ENCODE measurements at places on chromosomes 6 and 20.

DNA sequence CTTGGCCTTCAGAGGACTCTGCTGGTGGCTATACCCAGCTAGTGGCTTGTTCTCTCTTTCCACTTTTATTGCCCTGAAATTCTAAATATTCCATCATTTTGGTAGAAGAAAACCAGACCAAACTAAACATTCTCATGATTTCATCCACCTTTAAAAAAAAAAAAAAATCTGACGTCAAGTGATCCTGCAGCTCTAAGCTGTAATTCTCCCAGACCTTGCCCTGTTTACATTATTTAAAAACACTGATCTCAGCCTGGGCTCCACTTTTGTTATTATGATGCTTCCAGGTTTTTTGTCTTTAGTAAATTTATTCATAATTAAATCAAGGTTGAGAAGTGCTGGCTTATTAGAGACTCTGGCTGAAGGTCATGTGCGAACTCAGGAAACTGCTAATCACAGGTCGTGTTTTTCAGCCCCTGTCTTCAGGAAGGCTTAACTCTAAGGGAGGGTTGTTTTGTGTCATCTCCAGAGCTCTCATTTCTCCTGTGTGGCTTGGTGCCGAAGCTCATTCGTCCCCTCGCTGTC lies 114.4 kb downstream of the MTHFD1L start:
- DNase-seq = no peak

DNA sequence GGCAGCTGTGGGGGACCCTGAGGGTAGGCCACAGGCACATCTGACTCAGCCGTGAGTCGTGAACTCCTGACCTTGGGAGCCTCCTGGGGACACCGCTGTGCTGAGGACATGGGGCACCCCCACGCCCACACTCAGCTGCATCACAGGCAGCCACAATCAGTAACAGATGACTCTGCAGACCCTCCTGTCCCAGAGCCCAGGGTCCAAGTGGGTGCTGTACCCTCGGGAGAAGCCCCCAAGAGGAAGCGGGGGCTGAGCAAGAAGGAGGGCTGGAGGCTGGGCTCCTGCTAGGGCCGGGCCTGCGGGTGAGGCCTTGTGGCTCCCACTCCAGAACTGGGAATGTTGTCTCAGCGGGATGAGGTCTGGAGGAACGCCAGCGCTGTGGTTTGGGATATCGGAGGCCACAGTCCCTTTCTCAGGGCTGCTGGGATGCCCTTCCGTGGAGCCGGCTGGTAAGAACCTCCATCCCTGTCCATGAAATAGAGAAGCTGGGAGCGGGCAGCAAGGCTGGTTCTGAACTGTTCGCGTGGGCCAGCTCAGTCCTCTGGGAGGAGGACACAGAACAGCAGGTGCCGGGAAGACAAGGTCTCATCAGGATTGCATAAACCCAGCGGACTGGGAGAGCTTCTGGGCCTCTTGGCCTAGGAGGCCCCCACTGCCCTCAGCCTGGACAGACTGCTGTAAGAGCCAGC lies 3.1 kb upstream of the LAMA5 start:
- no peak for DNase-seq

- no peak for DNase-seq
These were observed at the start of gene NKAIN2 for GRCh38 chr6:123803504-123804013. TSS of gene NKAIN2 (plus strand) at chr6:123803865.

DNA sequence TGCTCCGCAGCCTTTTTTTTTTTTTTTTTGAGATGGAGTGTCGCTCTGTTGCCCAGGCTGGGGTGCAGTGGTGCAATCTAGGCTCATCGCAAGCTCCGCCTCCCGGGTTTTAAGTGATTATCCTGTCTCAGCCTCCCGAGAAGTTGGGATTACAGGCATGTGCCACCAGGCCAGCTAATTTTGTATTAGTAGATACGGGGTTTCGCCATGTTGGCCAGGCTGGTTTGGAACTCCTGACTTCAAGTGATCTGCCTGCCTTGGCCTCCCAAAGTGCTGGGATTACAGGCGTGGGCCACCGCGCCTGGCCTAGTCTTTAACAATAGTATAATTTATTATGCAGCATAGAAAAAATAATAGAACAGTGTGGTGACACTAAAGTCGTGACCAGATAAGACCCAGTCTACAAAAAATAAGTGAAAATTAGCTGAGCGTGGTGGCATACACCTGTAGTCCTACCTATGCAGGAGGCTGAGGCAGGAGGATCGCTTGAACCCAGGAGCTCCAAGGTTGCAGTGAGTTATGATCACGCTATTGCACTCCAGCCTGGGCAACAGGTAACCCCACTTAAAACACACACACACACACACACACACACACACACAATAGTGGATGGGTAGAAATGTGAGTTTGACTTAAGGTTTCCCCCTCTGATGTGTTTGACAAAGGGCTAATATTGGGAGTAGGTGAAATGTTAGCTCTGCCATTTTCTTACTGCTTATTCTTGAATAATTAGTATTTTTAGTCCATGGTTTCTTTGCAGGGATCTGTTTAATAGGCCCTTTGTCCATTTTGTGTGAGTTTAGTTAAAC lies 6.5 kb downstream of the PIM1 start:
- no peak for DNase-seq

- no peak for DNase-seq
These were observed 313.3 kb downstream of the RNGTT start for GRCh38 chr6:88650029-88650619.

DNA sequence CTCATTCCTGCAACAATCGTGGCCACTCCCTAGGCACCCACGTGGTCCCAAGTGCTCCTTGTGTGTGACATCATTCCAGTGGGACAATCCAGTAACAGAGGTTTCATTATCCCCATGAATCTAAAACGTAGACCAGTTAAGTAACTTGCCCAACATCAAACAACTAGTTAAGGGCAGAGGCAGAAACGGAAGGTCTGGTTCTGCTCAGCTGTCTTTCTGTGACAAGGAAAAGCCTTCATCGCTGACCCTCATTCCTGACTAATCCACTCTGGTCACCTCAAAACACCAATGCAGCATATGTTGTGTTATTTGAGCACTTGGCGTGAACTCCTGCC lies 261.4 kb upstream of the JARID2 start:
- DNase-seq = no peak

- peak; percentile 83 for DNase-seq
These were observed 3.5 kb downstream of the MYLK2 start for GRCh38 chr20:31822421-31823330.

DNA sequence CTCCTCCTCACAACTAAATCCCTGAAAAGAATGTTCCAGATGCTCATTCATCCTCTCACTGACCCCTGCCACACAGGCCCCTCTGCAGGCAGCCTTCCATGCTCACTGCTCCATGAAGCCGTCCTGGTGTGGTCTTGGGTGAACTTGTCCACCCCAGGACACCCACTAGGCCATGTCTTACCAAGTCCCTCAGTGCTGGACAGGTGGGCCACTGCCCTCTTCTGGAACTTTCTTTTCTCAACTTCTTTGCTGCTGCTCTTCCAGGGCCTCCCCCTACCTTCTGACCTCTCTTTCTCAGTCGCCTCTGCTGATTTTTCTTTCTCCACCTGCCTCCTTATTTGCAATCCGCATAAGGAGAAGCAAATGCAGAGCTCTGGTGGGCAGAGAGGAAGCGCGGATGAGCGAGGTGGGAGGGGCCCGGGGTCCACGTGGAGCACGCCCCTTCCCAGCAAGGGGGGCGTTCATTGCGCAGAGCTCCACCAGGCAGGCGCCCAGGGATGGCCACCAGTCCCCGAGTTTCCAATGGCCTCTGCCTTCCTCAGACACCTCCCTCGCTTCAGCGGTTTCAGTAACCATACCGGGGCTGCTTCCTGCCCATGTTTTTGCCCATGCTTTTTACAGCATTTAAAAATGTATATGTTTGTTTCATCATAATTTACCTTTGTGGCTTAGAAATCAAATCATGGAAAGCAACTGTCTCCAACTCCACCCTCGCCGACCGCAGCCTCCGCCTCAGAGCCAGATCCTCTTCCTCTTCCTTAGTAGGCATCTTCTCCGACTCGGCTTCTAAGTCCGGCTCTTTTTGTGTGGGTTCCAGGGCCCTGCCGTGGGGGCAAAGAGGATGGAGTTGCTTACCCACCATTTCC lies 129.6 kb downstream of the ZDHHC14 start:
- no peak for DNase-seq

- no peak for DNase-seq
These were observed 45.1 kb downstream of the CPNE5 start for GRCh38 chr6:36793913-36794712.

DNA sequence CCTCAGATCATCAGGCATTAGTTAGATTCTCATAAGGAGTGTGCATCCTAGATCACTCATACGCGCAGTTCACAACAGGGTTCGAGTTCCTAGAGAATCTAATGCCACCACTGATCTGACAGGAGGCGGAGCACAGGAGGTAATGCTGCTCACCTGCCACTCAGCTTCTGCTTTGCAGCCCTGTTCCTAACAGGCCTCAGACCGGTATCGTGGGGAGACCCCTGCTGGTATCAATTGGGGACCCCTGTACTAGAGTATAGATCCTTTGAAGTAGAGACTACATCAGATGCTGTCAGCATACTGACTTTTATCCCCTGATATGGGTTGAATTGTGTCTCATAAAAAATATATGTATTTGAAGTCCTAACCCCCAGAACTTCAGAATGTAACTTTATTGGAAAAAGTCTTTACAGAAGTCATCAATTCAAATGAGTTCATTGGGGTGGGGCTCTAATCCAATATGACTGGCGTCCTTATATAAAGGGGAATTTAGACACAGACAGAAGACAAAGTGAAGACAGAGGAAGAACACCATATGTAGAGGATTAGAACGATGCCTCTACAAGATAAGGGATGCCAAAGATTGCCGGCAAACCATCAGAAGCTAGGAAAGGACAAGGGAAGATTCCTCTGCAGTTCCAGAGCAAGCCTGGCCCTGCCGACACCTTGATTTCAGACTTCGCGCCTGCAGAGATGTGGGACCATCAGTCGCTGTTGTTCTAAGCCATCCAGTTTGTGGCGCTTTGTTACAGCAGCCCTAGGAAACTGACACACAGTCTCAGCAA lies 104.4 kb upstream of the BTBD3 start:
- DNase-seq = no peak

- DNase-seq = no peak
These were observed 442.6 kb upstream of the MARCKS start for GRCh38 chr6:113414511-113414910.

DNA sequence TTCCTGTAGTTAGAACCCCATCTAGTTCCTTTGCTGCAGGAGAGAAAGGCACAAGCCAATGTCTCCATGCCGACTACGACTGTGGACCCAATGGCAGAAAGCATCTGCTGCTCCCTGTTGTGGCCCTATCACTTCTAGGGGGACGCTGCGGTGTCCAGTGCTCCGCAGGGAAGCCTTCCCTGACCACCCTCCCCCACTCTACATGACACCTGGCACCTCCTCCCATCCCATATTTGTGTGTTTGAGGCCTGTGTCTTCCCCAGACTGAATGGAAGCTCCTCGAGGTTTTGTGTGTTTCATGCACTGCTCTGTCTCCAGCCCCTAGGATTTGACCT lies 159.5 kb downstream of the DTNBP1 start:
- no peak for DNase-seq
